ENCODE measurements at places on chromosomes 11 and 22. TPM values are rescaled to one million over a fixed set of nuclear protein-coding genes. Genes with fewer than 3 reads are reported as not detected.

DNA sequence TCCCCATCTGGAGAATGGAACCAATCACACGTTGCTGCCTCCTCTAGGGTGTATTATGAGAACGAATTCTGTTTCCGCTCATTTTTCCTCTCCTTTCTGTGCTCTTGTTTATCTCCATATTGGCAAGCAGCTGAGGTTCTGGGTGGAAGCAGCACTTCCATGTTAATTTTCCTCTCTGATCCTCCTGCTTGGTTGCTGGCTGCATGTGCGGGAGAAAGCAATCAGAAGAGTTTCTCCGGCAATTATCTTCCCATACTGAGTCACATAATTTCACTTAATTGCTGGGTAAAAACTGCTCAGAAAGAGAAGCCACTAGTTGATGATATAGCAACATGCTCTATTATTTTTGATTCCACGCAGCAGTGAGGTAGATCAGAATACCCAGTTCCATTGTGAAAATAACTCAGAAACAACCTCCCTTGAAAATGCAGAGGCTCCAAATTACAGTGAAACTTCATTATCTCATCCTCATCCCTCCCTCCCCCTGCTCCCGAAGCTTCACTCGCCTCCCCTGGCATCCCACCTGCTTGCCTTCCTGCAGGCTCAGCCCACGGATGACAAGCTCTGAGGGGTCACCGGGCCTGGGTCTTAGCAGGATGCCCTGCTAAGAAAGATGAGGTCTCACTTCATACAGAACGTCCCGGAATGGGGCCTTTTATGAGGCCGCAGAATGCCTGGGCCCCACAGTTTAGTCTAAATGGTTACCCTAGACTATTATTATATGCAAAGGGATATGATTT is 20.4 kb downstream of the FXYD6 start:
- DNase-seq = no peak
- H3K27me3 ChIP-seq = no peaks in the 10 kb centered on the region
- no peak overlapping the region for H3K4me3 ChIP-seq
- no peak overlapping the region for H3K27ac ChIP-seq
- H3K4me1 ChIP-seq = peaks cover 14% of the 10 kb centered on the region

- H3K36me3 ChIP-seq = no peaks in the 10 kb centered on the region
- no peak for DNase-seq
- H3K4me3 ChIP-seq = no peak overlapping the region
- H3K27me3 ChIP-seq = no peaks in the 10 kb centered on the region
Measured at GRCh38 chr11:123344790-123345357, 85.2 kb upstream of the GRAMD1B start.

DNA sequence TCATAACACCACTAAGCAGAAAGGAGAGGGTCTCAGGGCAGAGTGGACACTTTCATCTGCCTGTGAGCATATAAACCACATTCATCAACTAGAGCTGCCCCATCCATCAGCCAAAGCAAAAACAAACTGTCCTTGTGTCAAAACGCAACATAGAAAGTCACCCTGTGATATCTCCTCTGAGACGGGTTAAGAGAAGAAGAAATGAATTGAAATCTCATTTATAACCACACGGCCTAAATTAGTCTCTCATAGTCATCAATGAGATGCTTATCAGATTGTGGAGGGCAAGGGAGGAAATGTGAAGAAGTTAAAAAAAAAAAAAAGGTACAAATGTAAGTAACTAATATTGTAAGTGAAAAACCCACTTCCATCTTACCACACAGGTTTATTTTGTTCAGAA is 75.7 kb downstream of the SIK3 start:
- H3K4me3 ChIP-seq = no peak overlapping the region
- H3K36me3 ChIP-seq = no peaks in the 10 kb centered on the region
- peaks cover 33% of the 10 kb centered on the region for H3K4me1 ChIP-seq
- no peaks in the 10 kb centered on the region for H3K27me3 ChIP-seq

GRCh38 chr22:24996420-24996952 is 44.0 kb downstream of the KIAA1671 start:
- peak overlapping the region; percentile 92 for H3K27ac ChIP-seq
- no peak overlapping the region for H3K4me3 ChIP-seq
- no peaks in the 10 kb centered on the region for H3K27me3 ChIP-seq
- DNase-seq = peak; percentile 93
- H3K36me3 ChIP-seq = no peaks in the 10 kb centered on the region

SLC5A12 gene
- 0.33 TPM for total RNA-seq

FGF3 gene
- 0.77 TPM for total RNA-seq

APBB1 gene
- total RNA-seq = 188 TPM

CHRDL2 gene
- not detected for total RNA-seq
